ENCODE measurements at places on chromosomes 2 and 18. TPM values are rescaled to one million over a fixed set of nuclear protein-coding genes. Genes with fewer than 3 reads are reported as not detected.

DNA sequence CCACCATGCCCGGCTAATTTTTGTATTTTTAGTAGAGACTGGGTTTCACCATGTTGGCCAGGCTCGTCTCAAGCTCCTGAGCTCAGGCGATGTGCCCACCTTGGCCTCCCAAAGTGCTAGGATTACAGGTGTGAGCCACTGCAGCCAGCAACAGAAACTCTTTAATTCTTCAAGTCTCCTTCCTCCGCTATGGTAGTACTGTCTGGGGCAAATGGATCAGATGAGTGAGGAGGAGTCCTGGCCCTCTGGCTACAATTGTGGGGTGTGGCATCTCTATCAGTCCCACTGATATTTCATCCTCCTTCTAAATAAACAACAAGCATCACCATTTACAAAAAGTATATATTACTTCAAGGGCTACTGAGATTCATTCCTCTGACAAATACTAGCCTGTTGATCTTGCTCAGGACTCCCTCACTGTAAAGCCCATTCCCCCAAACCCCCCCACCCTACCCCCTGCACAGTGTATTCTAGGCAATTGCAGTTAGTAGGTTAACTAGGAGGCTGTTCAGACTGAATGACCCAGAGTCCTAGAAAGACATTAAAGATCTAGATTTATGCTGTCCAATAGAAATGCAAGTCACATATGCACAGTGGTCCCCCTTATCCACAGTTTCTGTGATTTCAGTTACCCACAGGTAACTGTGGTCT, 71.2 kb upstream of the STAM2 start:
- DNase-seq, result no peak

DNA sequence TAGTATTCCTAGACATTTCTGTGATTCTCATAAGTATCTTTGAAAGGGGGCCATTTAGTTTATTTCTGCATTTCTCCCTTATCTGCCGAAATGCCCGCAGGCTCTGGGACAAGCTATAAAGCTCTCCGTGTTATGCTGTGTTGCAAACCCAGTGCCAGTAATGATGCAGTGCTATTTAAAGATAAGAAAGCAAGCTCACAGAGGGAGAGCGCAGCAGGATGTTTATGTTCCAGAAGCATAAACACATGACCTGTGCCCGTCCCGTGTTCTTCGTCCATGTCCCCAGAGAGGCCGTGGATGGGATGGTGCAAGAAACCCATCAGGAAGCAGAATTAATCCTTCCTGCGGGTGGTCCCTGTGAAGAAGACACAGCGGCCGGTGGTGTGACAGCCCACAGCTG, 99.4 kb downstream of the NEDD4L start:
- DNase-seq, result no peak

The SPC25 gene
- total RNA-seq, result 39.3 TPM

DNA sequence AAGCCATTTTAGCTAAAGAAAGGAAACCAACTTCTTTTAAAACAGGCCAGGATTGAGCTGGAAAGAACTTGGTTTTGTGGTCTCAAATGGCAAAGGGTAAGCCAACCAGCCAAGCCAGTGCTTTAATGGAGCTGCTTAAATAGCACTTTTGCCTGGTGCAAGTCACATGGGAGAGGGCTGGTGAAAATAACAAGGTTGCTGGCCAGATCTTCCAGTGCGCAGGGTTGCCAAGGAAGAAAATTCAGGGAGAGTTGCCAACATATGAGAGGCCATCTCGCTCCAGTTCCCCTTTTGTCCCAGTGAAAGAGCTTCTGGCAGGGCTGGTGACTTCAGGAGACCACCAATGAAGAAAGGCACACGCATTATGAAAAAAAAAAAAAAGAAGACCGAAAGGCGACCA, 57.3 kb downstream of the IRS1 start:
- no peak for DNase-seq

The EVA1A gene
- 3.8 TPM for total RNA-seq

The MARS2 gene
- 15.9 TPM for total RNA-seq

DNA sequence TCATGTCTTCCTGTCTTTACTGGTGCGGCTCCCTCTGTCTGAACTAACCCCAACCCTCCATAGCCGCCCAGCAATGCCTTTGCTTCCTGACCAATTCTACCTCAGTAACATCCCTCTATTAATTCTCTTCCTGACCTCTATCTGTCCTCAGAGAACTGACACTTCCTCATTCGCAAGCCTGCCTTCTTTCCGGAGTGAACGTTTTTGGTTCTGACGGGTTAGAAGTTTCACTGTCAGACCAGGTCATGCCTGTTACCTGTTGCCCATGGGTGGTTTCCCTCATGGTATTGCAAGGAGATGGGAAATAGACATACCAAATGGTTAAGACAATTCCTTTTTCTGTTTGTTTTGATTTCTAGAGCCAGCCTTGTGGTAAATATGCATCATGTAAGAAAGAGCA, 453.4 kb upstream of the SLC14A2 start:
- DNase-seq, result no peak

GRCh38 chr2:217168496-217168895, 308.6 kb upstream of the TNP1 start:
- no peak for DNase-seq

The TEKT4 gene
- total RNA-seq, result not detected

DNA sequence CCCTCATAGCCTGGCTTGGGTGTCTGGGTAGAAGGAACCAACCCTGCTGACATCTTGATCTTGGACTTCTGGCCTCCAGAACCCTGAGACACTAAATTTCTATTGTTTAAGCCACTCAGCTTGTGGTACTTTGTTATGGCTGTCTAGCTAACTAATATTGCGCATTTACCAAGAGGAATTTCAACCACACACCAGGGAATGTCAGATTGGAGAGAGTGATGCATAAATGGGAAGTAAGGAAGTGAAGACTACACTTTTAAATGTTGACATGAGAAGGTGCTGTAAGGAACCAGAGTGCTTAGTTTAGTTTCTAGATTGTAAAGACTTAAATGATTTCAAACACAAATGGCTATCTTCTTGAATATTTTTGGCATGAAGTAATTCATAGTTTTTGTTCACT, 98.9 kb upstream of the ITGB6 start:
- no peak for DNase-seq

DNA sequence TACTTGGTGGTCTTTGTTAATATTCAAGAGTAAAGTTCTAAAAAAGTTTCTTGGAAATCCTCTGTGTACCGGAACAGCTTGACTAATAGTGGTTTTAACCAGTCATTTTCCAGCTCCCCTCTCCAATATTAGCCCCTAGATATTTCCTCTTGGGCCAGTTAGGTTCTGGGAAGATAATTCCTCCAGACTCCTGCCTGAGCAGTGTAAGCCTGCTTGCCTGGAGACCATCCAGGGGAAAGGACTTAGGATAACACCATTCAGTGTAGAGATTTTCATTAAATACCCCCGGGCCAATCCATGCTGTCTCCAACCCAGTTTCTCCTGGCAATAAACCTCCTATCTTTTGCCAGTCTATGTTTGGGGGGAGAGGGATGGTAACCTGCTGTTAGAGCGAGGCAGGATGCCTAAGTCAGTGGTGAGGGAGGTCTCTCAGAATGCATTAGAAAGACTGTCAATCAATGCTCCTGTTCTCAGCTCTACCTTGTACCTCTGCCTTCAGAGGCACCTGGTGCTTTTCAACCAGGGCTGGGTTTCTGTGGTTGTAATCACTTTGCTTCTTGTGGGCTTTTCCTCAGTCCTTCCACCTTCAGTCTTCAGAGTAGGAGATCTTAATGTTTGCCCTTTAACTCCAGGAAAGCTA, 186.4 kb downstream of the RNF152 start:
- DNase-seq, result no peak

The FEV gene
- not detected for total RNA-seq

GRCh38 chr2:181188605-181189004, 208.2 kb downstream of the UBE2E3 start:
- no peak for DNase-seq

The FIGLA gene
- total RNA-seq, result not detected

The SPDYA gene
- total RNA-seq, result 1.1 TPM

The PRSS56 gene
- total RNA-seq, result 52.4 TPM

The TGFA gene
- 1.4 TPM for total RNA-seq

- no peak for DNase-seq
Measured at GRCh38 chr2:61222567-61222966, 60.6 kb downstream of the C2orf74 start.

The NPHP1 gene
- 8.5 TPM for total RNA-seq

DNA sequence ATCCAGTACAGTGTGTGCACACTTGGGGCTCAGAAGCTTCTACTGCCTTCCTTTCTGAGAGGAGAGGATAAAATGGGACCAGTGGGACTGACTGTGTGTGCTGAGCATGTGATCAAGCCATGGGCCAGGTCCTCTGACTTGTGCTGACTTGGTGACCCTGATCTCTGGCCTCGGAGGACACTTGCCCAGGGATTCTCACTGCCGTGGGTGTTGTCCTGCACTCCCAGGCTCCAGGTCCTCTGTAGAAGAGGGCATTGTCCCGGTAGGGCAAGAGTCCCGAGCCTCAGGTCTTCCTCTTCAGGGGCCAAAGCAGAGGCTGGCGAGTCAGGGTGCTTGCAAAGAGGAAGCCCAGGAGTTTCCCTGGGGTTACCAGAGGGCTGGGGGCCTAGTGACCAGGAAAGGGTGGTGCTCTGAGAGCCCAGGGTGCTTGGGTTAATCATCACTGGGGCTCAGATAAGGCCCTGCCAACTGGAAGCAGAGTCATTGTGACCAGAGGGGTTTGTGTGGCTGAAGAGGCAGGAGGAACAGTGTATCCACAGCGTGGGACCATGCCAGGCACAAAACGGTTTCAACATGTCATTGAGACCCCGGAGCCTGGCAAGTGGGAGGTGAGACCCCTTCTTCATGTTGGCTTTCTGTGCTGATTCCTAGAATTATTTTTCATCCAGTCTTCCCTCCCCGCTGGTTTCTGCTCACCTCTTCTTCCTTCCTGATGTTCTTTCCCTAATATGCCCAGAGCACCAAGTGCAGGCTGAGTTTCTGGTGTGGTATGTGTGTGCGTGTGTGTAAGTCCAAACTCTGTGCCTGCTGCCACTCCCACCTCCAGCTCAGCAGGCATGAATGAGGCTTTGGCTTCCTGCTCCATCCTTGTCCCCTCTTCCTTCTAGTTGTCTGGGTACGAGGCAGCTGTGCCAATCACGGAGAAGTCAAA, at the start of gene GCKR:
Gene GCKR, plus strand, starts transcription at position 483 of the 931 bp plus-strand sequence. Its CDS starts 66 bp downstream, at position 549.
- DNase-seq, result no peak

DNA sequence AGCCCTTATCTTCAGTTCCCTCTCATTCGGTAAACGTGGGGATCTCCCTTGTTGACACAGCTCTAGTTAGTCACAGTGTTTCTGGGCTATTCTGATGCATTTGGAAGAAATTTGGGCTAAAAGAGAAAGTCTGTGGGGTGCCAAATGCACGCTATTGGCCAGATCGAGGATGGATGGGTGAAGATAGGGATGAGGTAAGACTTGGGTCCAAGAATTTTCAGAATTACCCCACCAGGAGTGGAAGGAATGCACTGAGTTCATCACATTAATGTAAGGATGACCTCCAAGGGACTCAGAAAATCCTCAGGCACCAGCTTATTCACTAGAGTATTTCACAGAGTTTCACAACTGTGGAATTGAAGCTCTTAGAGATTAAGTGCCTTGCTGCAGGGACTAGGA, 49.3 kb downstream of the NRP2 start:
- no peak for DNase-seq

DNA sequence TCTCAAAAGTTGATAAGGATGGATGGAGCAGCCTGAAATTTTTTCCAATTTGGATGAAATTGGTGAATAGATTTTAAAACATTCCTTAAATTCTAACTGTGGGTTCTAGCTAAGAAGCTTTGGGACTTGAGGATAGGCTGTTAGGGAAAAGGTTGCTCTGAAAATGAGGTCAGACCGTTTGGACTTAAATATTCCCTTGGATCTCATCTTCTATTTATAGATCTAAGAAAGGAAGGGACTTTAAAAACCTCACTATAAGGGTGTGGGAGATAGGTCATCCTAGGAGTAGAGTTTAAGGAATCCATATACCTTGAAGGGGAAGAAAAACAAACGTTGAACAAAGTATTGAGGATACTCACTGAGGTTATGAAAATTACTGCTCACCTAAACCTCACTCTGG, 17.4 kb upstream of the SNORC start:
- DNase-seq, result no peak

DNA sequence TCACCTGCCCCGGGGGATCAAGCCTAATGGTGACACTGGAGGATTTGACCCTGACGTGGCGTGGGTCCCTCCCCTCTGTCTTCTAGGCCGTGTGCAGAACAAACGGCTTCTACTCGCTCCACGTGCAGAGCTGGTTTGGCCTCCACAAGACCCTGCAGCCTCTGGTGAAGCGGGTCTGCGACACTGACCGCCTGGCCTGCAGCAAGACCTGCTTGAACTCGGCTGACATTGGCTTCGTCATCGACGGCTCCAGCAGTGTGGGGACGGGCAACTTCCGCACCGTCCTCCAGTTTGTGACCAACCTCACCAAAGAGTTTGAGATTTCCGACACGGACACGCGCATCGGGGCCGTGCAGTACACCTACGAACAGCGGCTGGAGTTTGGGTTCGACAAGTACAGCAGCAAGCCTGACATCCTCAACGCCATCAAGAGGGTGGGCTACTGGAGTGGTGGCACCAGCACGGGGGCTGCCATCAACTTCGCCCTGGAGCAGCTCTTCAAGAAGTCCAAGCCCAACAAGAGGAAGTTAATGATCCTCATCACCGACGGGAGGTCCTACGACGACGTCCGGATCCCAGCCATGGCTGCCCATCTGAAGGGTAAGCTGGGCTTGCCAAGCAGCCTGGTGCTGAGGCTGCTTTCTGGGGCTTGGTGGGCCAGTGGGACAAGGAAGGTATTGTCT, 112.0 kb downstream of the VIT start:
- DNase-seq, result no peak

GRCh38 chr2:66575625-66576310, 140.8 kb downstream of the MEIS1 start:
- DNase-seq, result peak; percentile 45

DNA sequence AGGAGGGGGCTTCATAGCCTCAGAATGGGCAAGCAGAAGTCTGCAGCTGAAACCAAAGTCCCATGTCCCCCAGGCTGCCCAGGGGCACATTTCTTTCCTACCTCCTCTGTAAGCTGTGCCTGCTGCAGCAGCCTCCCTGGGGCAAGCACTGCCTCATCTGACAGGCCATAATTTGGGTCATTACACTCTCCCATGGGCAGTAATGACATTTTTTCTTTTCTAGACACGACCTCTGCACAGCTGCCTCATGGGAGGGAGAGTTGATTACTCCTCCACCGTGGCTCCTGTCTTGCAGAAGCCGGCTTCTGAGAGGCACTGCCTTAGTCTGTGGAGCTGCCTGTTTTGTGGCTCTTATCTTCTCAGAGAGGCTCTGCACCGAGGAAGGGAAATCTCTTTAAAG, 268.9 kb downstream of the TDRD15 start:
- DNase-seq, result no peak

The NT5C1B gene
- not detected for total RNA-seq

- DNase-seq, result no peak
Measured at GRCh38 chr2:152658221-152658620, 59.0 kb downstream of the PRPF40A start.

The SLC30A3 gene
- 0.93 TPM for total RNA-seq

The OLA1 gene
- 166 TPM for total RNA-seq

The RESP18 gene
- not detected for total RNA-seq

All from neural crest cell (in vitro differentiated cells).